ENCODE measurements at places on chromosomes 7 and 10.

DNA sequence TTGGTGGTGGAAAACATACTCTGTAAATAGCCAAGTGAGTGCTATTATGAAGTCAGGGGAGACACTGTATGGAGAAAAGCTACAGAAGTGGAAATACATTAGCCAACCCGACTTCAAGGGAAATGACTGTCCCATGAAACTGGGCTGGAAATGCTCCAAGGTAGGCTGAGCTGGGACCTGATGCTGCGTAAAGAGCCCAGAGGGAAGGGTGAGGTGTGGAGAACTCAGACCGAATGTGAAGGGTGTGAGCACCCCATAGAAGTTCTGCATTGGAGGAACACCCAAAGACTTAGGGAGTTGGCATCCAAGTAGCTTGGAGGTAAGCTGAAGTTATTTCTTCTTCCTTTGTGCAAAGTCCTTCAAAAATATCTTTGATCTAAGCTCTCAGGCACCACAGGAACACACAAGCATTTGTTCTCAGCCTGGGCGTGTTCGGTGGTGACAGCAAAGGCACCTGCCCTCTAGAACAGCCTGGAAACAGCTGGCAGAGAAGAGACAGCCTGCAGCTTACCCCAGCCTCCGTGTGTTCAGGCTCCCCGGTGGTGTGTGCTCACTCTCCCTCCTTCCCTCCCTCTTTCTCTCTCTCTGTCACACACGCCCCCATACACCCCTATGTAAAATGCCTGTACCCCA, 19.1 kb upstream of the GJD4 start:
- no peaks in the 10 kb centered on the region for H3K36me3 ChIP-seq
- H3K27me3 ChIP-seq: peaks cover 42% of the 10 kb centered on the region
- H3K27ac ChIP-seq: no peak overlapping the region
- no peak overlapping the region for H3K4me3 ChIP-seq

DNA sequence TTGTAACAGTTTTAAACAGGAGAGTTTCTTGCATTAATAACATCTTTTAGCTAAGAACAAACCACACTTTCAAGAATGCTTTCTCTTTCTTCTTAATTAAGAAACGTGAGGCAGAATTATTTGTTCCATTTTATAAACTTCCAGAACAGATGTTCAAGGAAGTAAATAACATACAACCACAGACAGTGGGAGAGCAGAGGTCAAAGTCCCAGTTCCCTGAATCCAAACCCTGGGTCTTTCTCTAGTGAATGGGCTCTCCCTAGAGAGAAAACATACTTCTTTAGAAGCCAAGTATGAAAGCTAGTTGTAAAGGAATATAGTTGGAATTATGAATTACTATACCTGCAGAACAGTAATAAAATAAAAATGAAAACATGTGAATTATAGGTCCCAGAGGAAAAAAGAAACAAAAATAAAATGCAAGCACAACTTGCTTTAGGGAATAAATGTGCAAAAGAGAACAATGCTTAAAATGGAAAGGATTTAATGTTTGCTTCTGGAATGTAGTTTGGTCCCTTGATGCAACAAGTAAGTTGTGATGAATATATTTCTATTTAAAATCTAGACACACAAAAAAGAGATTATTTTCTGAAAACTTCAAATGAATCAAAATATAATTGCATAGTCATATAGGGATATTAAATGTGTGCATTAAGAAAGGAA, 6.0 kb downstream of the OR6B1 start:
- no peaks in the 10 kb centered on the region for H3K4me1 ChIP-seq
- DNase-seq: no peak
- no peaks in the 10 kb centered on the region for H3K27me3 ChIP-seq
- H3K4me3 ChIP-seq: no peak overlapping the region

DNA sequence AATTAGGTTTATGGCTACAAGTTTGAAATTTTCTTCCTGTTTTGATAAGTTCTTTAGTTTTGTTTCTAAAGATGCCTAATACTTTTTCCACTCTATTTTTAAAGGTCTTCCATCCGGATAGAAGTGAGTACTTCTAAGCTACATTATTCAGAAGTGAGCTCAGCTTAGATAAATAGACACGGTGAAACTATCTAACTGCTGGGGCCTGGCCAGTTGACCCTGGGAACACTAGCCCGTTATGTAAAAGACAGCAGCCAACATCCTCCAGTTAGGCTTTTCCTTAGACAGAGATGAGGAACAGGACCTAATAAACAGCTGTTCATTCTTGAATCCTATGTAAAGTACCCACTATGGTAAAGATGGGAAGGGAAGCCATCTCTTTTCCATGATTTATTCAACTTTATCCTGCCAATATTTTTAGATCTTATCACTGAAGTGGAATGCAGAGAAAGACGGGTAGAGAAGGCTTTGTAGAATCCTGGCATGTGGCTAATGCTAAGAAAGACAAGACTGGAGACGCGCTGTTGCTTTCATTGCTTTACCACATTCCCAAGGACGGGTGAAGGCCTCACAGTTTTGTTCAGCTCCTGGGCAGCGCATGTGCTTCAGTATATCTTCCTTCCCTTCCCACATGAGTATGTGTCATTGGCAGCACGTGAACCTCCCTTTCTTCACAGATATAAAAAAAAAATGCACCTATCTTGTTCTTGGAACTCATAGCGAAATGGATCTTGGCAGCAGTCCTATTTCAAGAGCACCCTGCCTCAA, 340.0 kb upstream of the MEOX2 start:
- no peak overlapping the region for H3K27ac ChIP-seq
- peak; percentile 58 for DNase-seq
- H3K4me3 ChIP-seq: no peak overlapping the region
- peaks cover 2% of the 10 kb centered on the region for H3K4me1 ChIP-seq

DNA sequence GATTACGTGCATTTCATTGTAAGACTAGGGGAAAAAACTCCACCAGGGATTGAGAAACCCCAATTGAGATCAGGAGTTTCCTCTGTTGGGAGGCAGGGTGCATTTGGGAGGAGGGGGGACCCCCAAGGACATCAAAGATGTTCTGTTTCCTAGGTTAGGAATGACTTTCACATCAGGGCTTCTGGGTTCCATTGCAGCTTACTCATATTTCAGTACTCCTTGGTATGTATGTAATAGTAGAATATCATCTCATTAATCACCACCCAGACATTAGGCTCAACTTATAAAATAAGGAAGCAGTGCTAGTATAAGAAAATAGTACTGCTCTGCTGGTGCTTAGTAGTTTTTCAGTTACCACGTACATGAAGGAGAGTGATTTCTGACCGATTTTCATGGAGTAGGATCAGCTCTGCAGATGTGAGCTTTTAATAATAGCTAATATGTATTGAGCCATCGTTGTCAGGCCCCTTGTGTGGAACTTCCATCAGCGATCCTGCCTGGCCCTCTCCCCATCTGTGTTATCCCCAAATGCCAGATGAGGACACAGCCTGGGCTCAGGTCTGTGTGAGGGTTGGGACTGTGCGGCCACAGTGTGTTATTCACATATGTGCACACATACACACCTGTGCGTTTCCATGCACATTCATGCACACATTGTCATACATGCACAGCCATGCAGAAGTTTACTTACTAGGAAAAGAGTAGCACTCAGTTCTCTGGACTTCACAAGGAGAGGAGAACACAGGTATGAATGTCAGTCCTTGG, 23.5 kb downstream of the UPP1 start:
- DNase-seq: no peak
- no peaks in the 10 kb centered on the region for H3K27me3 ChIP-seq
- peaks cover 17% of the 10 kb centered on the region for H3K36me3 ChIP-seq
- H3K4me1 ChIP-seq: peaks cover 10% of the 10 kb centered on the region

DNA sequence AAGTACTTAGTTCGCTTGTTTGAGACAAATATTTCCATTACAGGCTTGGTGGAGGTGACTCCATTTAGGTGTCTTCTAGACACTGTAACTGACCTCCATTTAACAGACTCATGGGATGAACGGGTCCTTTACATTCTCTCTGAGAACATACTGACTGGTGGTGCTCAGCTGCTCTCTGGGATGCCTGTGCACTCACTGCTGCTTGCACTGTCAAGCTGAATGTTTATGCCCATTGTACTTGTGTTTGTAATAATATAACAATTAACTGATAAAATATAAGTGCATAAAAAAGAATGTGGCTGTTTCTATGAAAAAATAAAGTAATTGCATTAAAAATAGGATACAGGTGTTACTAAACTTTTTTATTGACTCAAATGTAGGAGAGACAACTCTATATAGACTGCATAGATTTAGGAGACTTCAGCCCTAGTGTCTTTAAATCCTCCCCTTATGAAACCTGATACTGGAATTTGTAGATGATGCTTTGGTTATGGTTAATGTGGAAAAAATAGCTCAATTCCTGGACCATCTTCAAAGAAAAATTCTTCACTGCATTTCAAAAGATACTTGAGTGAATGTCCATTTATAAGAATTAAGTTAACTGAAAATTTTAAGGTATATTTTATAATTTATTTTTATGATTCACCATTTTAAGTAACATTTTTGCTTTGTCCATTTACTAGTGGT, 85.4 kb downstream of the CDK14 start:
- H3K27ac ChIP-seq: no peak overlapping the region
- no peaks in the 10 kb centered on the region for H3K27me3 ChIP-seq
- no peak for DNase-seq
- no peaks in the 10 kb centered on the region for H3K4me1 ChIP-seq
- no peak overlapping the region for H3K4me3 ChIP-seq
- H3K36me3 ChIP-seq: no peaks in the 10 kb centered on the region

GRCh38 chr10:8056378-8056777, 1.9 kb downstream of the GATA3 start:
- peaks cover 96% of the 10 kb centered on the region for H3K27me3 ChIP-seq
- no peak overlapping the region for H3K27ac ChIP-seq
- H3K36me3 ChIP-seq: no peaks in the 10 kb centered on the region
- no peak overlapping the region for H3K4me3 ChIP-seq
- H3K4me1 ChIP-seq: peaks cover 28% of the 10 kb centered on the region
- DNase-seq: no peak

DNA sequence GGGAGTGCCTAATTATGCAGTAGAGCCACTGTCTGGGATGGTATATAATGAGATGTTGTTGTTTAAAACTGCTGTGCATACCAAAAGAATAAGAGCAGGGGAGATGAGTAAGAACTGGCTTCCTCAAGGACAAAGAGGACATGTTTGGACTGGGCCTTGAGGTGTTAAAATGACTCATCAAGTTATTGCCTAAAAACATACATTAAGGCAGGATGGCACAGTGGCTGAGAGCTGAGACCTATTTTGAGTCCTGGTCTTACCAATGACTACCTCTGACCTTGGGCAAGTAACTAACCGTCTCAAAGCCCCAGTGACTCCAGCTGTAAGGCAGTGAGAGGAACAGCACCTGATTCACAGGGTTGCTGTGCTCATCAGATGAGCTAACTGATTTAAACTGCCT, 71.1 kb downstream of the CFAP58 start:
- H3K4me1 ChIP-seq: no peaks in the 10 kb centered on the region
- no peak overlapping the region for H3K4me3 ChIP-seq
- no peak for DNase-seq
- H3K27ac ChIP-seq: no peak overlapping the region
- H3K27me3 ChIP-seq: no peaks in the 10 kb centered on the region
- H3K36me3 ChIP-seq: no peaks in the 10 kb centered on the region

DNA sequence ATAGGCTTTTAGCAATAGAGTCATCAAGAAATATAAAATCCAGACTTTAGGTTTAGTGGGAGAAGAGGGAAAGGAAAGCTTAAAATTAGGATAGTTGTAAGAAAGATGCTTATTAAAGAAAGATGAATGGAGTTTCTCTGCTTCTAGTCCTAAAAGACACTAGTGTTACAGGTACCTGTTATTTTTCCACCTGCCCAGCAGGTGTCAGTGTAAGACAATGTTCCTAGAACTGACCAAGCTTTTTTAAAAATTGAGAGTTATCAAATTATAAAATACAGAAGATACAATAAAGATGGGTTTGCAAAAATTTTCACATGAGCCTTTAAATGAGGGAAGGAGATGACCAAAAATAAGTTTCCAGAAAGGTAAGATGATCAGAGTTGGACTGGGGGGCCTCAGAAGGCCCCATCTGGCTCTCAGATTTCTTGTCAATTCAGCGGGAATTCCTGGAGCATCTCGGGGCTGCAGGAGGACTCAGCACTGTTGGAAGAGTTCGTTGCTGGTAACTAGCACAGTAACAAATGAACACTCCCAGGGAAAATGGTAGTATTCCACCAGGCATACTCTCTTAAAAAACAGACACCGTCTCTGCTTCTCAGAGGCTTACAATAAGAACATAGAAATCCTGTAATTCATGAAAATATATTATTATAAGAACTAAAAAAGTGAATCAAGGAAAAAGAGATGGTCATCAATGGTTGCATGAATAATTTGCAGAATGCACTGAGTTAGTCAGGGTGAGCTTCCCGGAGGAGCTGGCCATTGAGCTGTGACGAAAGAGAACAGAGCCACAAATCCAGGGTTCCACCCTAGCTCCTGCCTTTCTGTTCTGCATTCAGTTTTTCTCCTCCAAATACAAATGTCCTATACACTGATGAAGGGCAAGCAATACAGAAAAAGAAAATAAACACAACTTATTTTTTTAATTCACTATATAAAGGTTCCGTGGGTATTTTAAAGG, 71.8 kb upstream of the PIK3CG start:
- peak; percentile 33 for DNase-seq
- H3K4me3 ChIP-seq: no peak overlapping the region
- no peaks in the 10 kb centered on the region for H3K27me3 ChIP-seq

- no peak overlapping the region for H3K4me3 ChIP-seq
- H3K4me1 ChIP-seq: no peaks in the 10 kb centered on the region
- H3K27me3 ChIP-seq: peaks cover 4% of the 10 kb centered on the region
- DNase-seq: no peak
- H3K36me3 ChIP-seq: no peaks in the 10 kb centered on the region
Observed at GRCh38 chr10:11730779-11731178, 11.4 kb upstream of the ECHDC3 start.

GRCh38 chr7:36207451-36208291, 54.6 kb downstream of the EEPD1 start:
- peaks cover 11% of the 10 kb centered on the region for H3K4me1 ChIP-seq
- peak; percentile 85 for DNase-seq
- no peak overlapping the region for H3K4me3 ChIP-seq
- no peak overlapping the region for H3K27ac ChIP-seq
- H3K36me3 ChIP-seq: no peaks in the 10 kb centered on the region

GRCh38 chr7:88121335-88121734, 98.5 kb downstream of the SRI start:
- H3K27ac ChIP-seq: no peak overlapping the region
- H3K4me1 ChIP-seq: no peaks in the 10 kb centered on the region
- no peaks in the 10 kb centered on the region for H3K36me3 ChIP-seq
- no peak for DNase-seq

DNA sequence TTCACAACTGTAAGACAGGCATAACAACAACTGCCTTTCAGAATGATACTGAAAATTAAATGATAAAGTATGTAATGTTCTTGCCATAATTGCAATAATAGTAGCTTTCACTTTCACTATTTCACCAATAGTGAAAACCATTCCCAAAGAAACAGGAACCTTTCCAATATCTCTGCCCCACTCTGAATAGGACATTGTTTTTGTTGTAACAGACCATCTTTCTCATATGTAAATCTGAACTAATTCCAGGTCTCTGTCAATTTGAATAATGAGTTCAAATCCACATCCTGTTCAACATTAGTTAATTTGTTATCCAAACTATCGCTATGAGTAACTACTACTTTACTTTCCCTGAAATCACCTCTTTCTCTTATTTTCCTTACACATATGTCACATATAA, 148.0 kb downstream of the LRRN3 start:
- H3K36me3 ChIP-seq: no peaks in the 10 kb centered on the region
- H3K4me3 ChIP-seq: peak overlapping the region; percentile 68
- no peaks in the 10 kb centered on the region for H3K27me3 ChIP-seq

All from mesenchymal stem cell (in vitro differentiated cells and primary cell).